WERI-Rb-1 (cell line): ENCODE measurements at places on chromosomes 6 and 20.

- DNase-seq, result peak; percentile 78
Measured at GRCh38 chr20:7841971-7842310, 98.3 kb downstream of the HAO1 start.

- DNase-seq, result peak; percentile 52
Measured at GRCh38 chr20:10671221-10671918, 2.4 kb downstream of the JAG1 start.

DNA sequence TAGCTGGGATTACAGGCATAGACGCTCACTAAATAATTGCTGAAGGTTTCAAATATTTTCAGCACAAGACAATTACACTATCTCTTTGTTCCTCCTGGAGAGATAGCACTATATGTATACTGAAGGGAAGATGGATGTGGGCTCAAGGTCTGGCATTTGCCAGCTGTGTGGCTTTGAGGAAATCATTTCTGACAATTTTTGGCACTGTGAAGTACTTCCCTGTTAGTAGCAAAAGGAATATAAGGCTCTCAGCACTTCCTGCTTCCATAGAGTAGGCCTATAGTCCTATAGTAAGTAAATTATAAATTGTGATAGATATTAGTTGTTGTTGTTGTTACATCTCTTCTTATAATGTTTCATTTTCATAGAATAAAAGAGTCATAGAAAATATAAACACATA is 271.1 kb downstream of the SAMD5 start:
- no peak for DNase-seq

GRCh38 chr6:125192610-125192930 is 39.0 kb downstream of the TPD52L1 start:
- no peak for DNase-seq

GRCh38 chr20:62879275-62880146 is 17.9 kb upstream of the TCFL5 start:
- DNase-seq, result no peak

DNA sequence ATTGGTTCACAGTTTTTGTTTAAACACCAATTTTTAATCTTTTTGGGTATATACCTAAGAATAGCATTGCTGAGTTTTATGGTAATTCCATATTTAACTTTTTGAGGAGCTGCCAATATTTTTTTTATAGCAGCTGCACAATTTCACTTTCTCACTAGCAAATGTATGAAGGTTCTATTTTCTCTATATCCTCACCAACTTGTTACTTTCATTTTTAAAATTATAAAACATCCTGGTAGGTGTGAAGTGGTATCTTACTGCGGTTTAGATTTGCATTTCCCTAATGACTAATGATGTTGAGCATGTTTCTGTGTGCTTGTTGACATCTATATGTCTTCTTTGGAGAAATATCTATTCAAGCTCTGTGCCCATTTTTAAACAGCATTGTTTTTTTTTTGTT is 452.1 kb downstream of the GRIK2 start:
- no peak for DNase-seq

GRCh38 chr6:108672641-108673040 is 111.9 kb downstream of the FOXO3 start:
- DNase-seq, result no peak

DNA sequence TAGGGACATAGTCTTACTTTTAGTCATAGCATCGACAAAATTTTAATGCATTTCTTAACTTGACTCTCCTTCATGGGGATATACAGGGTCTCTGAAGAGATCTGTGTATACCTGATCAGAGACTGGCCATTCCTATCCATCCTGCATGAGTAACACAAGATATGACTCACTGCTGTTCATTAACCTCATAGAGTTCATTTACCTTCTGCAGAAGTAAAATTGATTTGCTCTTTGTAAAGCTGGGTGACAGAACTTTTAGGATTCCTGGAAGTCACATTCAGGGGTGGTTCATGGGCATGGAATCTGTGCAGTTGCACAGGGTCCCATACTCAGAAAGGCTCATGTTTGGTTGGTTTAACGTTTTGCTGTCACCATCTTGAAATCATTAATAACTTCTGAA is 53.2 kb downstream of the PDE7B start:
- DNase-seq, result no peak

DNA sequence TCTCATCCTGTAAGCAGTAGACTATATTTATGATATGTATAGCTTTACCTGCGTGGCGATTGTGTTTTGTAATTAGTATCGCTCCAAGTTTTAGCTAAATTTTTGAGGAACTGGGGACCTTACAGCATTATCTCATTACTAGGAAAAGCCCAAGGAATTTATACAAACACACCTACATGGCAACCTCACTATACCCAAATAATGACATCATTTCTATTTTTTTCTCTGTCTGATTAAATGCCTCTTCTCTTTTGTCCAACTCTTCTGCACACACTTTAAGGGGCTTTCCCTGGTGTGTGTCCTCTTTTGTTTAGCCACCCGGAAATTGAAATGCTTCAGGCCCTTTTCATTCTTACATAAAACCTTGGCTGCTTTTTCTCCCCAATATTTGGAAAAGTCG is 82.9 kb upstream of the EXOC2 start:
- DNase-seq, result no peak

DNA sequence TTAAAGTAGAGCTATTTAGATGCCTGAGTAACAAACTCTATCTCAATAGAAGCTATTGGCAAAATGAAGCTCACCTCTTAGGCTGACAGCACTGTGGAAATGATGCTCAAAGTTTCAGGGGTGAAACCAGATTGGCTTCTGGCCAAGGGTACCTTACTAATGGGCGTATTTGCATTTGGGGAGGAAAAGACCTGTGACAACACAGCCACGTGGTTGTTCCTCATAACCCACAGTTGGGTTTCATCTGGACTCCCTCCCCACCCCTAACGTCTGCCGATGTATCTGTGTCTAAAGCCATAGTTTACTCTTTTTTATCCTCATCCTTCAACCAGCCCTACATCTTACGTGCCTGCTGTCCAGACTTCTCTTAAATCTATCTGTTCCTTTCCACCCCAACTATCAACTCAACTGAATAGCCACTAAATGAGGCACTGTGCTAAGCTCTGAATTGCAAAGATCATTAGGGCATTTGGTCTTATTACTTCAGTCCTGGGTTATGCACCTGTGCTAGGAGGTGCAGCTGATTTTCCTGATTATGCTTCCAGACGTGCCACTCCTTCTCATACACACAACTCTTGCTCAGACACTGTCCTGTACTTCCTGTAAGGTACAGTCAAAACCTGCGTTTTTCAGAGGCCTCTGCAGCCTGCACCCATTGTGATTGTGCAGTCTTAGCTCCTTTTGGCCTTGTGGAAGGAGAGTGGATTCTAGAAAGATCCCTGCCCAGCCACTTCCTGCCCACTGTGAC is 80.6 kb upstream of the ARMC2 start:
- no peak for DNase-seq

DNA sequence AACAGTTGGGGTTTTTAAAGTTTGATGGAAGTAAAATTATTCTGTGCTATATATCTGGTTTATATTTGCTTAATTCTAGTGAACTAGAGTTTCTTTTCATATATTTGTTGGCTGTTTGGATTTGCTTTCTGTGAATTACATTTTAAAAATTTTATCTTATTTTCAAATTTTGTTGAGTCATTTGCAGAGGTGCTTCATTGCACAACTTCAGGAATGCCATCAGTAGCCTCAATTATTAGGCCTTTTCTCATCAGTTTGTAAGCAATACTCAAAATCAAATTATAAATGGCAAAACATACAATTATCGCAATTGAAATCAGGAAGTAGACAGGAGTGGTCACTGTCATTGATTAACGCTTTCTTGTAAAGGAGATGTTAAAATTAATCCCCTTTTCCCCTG is 96.9 kb downstream of the UBE3D start:
- DNase-seq, result no peak

DNA sequence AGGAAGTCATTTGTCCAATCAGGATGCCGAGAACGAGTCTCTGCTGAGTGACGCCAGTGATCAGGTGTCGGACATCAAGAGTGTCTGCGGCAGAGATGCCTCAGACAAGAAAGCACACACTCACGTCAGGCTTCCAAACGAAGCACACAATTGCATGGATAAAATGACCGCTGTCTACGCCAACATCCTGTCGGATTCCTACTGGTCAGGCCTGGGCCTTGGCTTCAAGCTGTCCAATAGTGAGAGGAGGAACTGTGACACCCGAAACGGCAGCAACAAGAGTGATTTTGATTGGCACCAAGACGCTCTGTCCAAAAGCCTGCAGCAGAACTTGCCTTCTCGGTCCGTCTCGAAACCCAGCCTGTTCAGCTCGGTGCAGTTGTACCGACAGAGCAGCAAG is 281.5 kb downstream of the TSHZ2 start:
- no peak for DNase-seq

DNA sequence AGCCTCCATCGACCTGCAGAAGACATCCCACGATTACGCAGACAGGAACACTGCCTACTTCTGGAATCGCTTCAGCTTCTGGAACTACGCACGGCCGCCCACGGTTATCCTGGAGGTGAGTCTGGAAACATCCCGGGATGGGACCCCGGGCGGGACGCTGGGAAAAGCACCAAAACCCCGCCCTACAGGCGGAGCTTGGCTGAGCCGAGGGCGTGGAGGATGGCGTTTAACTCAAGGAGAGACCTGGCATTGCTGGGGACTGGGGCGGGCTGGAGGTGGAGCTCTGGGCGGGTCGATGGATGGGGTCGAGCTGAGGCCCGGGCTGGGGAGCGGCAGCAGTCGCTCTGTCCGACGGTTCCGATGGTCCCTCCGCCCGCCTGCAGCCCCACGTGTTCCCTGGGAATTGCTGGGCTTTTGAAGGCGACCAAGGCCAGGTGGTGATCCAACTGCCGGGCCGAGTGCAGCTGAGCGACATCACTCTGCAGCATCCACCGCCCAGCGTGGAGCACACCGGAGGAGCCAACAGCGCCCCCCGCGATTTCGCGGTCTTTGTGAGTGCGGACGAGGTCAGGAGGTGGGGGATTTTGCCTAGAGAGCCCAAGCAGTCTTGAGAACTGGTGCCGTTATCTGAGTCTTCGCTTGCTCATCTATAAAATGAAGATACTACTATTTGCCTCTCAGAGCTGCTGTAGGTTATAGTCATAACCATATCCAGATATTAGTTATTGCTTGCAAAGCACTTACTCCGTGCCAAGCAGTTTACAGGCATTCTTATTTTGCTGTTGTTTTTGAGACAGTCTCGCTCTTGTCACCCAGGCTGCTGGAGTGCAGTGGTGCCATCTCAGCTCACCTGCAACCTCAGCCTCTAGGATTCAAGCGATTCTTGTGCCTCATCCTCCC is 3.8 kb downstream of the SPAG4 start:
- peak; percentile 96 for DNase-seq

DNA sequence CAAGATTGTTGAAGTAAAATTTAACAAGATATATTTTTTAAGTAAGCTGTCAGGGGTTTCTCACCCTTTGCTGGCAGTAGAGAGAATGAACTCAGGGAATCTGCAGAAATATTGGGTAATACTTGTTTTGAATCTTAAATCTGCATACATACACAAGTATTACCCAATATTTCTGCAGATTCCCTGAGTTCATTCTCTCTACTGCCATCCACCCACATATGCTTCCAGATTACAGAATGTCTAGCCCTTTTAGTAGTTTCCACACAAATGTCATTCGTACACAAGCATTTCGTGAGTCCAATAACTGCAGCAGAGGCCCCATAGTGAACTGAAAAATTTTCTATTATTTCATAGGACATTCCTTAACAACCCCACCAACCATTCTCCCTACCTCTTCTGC is 69.6 kb upstream of the TNFRSF21 start:
- DNase-seq, result no peak

DNA sequence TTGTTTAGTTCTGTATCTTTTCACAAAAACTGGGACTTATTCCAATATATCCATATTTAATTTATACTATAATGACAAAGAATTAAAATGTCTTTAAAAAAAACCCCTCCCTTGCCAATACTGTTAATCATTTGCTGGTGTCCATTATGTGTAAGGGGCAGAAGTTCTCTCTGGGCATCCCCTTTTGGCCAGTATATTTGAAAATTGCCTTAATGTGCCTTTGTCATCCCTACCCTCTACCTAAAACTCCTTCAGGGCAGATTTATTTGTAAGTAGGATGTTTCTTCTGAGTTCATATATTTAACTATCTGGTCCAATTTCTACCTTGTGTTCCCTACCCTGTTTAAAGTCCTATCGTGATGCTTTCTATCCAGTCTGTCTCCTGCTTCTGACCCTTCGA is 62.9 kb downstream of the ARHGAP18 start:
- DNase-seq, result no peak

DNA sequence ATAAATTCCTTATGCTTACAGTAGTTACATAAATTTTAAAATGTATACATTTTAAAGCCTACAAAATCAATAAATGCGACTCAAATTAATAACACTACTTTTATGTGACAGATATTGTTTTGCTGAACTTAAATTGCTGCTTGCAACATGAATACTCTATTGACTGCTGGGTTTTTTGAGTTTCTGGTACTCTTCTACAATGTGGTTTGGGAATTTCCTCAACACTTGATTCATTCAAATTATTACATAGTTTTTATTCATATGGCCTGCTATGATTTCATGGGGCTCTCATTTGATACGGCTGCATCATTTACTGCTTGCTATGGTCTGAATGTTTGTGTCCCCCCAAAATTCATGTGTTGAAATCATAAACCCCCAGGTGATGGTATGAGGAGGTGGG is 2.3 kb upstream of the TXLNB start:
- DNase-seq, result no peak

DNA sequence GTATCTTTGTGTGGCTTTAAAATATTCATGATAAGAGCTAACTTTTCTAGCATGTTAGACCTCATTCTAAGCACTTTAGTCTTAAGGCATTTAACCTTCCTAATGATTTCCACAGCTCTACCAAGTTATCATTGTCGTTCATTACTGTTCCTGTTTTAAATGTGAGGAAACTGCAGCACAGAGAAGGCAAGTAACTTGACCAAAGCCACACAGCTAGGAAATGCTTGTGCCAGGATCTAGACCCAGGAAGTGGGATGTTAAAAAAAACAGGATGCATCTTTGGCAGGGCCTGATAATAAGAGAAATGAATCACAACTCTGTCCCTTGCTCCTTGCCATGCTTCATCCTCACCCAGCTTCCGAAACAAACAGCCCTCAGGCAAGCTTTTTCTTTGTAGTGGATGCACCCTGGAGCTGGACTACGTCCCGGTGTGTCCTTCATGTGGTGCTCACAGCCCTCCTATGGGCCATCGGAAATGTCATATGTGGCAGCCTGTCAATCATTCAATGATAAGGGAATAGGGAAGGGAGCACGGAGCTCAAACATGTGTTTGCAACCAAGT is 196.9 kb upstream of the RREB1 start:
- DNase-seq, result no peak

DNA sequence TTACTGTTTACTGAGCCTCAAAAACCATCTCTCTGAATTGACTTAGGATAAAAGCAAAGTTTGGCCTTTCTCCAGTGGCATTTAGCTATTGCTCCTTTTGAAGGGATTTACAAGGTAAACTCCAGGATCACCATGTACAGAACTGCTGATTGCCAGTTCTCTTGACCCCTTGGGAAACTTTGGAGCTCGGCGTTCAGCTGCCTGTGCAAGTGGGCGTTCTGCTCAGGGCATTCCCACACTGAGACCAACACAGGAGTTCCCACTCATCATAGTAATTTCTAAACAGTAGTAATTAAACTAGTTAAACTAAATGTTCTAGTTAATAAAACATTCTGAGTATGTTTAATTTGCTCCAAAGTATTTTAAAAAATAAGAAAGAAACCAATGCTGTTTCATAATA is 14.9 kb downstream of the KCNQ5 start:
- DNase-seq, result no peak

GRCh38 chr20:20083807-20084206 is 31.5 kb downstream of the CFAP61 start:
- no peak for DNase-seq
